ENCODE measurements at places on chromosomes 7 and 10. TPM values are rescaled to one million over a fixed set of nuclear protein-coding genes. Genes with fewer than 3 reads are reported as not detected.

SPDYE11 gene
- total RNA-seq, result not detected

PLA2G12B gene
- total RNA-seq, result not detected

RNF148 gene
- 4.9 TPM for total RNA-seq

CYP2C8 gene
- 0.26 TPM for total RNA-seq

LIPJ gene
- total RNA-seq, result 0.48 TPM

MTERF1 gene
- total RNA-seq, result 23.8 TPM

SNCG gene
- total RNA-seq, result 5.5 TPM

PGAM1 gene
- total RNA-seq, result 139 TPM

HOXA4 gene
- total RNA-seq, result not detected

CALHM3 gene
- total RNA-seq, result not detected

PRPS1L1 gene
- total RNA-seq, result not detected

SLC26A3 gene
- total RNA-seq, result 0.29 TPM

VWC2 gene
- total RNA-seq, result 0.91 TPM

HOXA13 gene
- 0.40 TPM for total RNA-seq

PRLHR gene
- 1.8 TPM for total RNA-seq

FAM180A gene
- total RNA-seq, result 0.51 TPM

UCMA gene
- not detected for total RNA-seq

CYP3A4 gene
- total RNA-seq, result not detected

FAM25A gene
- not detected for total RNA-seq

SEMA3E gene
- total RNA-seq, result 1.2 TPM

SUGCT gene
- total RNA-seq, result 6.3 TPM

TLL2 gene
- 1.1 TPM for total RNA-seq

NKX2-3 gene
- total RNA-seq, result not detected

ELFN1 gene
- total RNA-seq, result 6.0 TPM

PRSS2 gene
- total RNA-seq, result not detected

CDNF gene
- 2.6 TPM for total RNA-seq

COPS6 gene
- 110 TPM for total RNA-seq

EGR2 gene
- total RNA-seq, result not detected

TFR2 gene
- total RNA-seq, result 2.0 TPM

PAPOLB gene
- 0.29 TPM for total RNA-seq

HERPUD2 gene
- 27.7 TPM for total RNA-seq

C10orf143 gene
- total RNA-seq, result 7.7 TPM

PTPRZ1 gene
- total RNA-seq, result 9.1 TPM

HABP2 gene
- total RNA-seq, result not detected

TET1 gene
- total RNA-seq, result 40.3 TPM

SH2D4B gene
- total RNA-seq, result not detected

AS3MT gene
- total RNA-seq, result 3.1 TPM

BLVRA gene
- total RNA-seq, result 59.7 TPM

CTAGE15 gene
- total RNA-seq, result 0.27 TPM

SDK1 gene
- 10.5 TPM for total RNA-seq

TEX47 gene
- not detected for total RNA-seq

CTAGE8 gene
- total RNA-seq, result 1.5 TPM

FBXL13 gene
- total RNA-seq, result 8.0 TPM

POU6F2 gene
- not detected for total RNA-seq

FEZF1 gene
- total RNA-seq, result not detected

NPC1L1 gene
- total RNA-seq, result not detected

NHLRC2 gene
- 52.2 TPM for total RNA-seq

CDHR3 gene
- total RNA-seq, result 7.9 TPM

CUEDC2 gene
- total RNA-seq, result 37.8 TPM

TIMM23 gene
- 53.6 TPM for total RNA-seq

RELN gene
- 1.8 TPM for total RNA-seq

HOXA3 gene
- total RNA-seq, result 34.5 TPM

SLC25A28 gene
- total RNA-seq, result 11.0 TPM

ADIRF gene
- total RNA-seq, result 312 TPM

Data from uterus (tissue), 4 donors.